Esophagus mucosa (tissue), 1 donor: ENCODE measurements at places on chromosomes 3 and 15. TPM values are rescaled to one million over a fixed set of nuclear protein-coding genes. Genes with fewer than 3 reads are reported as not detected.

The DUOX1 gene
- 114 TPM for total RNA-seq

The C3orf33 gene
- total RNA-seq: 0.84 TPM

The ETV5 gene
- total RNA-seq: 4.3 TPM

The TMEM45A gene
- 13.6 TPM for total RNA-seq
